ENCODE measurements at places on chromosomes 3 and 15.

GRCh38 chr3:71817262-71817661 is 32.3 kb upstream of the PROK2 start:
- DNase-seq = no peak

DNA sequence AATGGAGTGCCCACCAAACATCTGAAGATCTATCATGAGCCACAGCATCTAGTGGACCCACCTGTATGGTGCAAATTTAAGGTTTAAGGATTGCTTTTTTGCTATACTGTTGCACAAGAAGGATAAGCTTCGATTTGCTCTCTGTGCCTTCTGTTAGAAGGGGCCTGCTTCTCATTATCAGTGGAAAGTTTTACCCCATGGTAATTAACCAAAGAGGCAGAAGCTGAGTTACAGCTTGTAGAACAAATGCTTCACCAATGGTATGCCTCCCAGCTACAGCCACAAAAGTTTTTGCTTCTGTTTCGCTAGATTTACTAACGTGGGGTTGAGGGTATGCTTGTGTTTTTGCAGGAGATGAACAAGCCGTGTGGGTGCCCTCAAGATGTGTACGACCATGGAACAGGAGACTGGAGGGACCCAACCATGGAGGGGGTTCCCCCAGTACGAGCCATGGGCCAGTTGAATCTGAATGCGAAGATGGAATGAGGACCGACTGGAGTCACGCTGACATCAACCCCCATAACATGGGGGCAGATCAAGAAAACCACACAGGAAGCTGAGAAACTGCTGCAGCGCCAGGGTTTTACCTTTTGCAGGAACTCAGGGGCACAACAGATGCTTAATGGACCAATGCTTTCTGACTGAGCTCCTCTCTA is 43.5 kb downstream of the ACAD9 start:
- no peak for DNase-seq

- DNase-seq = no peak
Measured at GRCh38 chr15:58524247-58524646, 92.5 kb downstream of the LIPC start.

DNA sequence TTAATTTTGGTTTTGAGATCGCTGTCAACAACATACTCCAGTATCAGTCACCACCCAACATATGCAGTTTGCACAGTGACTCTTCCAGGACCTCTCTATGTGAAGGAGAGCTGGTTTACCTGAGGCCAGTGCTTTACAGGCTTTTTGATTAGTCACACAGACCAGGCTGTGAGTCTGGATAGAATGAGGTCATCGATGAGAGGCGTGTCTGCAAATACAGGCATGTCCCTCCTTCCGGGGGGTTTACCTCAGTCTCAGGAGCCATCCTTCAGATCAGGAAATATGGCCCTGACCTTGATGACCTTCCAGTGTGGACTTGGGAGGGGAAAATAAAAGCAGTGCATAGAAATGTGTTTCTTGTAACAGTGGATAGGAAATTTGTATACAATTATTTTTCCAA is 46.9 kb downstream of the KBTBD12 start:
- DNase-seq = no peak

DNA sequence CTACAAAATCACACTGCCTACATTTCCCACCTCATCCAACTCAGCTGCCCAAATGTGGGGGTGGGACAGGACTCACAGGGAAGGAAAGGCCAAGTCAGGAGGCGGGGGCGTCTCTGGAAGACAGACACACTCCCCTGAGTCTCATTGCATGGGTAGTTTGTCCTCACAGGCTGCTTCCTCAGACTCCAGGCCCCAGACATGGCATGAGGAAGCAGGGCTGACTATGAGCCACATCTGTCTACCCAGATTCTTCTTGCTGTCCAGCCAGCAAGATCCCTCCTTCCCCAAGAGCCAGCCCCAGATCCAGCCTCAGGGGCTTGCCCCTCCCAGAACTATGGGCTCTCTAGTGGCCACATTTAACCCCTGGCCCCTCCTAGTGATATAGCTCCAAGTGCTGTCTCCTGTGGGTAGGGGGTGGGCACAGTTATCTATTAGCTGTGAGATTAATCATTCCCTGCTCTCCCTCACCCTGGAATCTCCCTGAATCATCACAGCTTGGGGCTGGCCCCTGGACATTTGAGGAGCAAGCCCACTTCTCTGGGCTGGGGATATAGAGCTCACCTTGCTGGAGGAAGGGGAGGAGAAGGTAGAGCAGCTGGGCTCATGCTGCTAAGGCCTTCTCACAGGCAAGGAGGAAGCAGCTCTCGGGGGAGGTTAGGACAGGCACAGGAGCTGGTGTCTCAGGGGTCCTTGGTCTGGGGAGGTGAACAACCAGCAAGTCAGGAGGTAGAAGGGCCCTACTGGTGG is 2.1 kb upstream of the CCDC33 start:
- DNase-seq = no peak

GRCh38 chr3:178707311-178708031 is 171.2 kb downstream of the KCNMB2 start:
- DNase-seq = no peak

GRCh38 chr15:98773616-98774015 is 125.3 kb downstream of the IGF1R start:
- no peak for DNase-seq

DNA sequence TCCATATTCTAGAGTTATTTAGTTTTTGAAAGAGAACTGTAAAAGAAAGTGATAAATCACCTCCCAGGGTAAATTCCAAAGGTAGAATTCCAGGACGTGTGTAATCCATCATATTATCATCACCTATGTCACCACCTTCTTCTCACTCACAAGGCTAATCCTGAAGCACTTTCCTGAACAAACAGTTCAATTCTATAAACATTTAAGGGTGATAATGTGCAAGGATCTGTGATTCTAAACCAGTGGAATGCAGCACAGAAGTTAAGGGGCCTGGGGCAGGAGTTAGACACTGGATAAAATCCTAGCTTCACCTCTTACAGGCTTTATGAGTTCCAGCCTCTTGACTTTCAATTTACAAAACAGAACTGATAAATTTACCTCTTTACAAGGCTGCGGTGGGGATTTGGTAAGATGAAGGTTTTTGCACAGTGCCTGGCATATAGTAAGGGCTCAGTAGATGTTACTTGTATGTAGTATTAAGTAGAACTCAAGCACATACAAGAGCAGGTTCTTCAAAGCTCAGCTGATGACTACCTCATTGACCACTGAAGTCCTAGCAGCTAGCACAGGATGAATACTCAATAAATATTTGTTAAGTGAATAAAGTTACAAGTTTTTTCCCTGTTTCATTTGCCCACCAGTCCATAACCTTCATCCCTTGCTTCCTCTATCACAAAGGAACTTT is 47.3 kb upstream of the CCDC80 start:
- no peak for DNase-seq

- no peak for DNase-seq
Measured at GRCh38 chr3:187957165-187957581, 196.8 kb upstream of the LPP start.

- DNase-seq = no peak
Measured at GRCh38 chr3:133361435-133361834, 38.4 kb upstream of the BFSP2 start.

- DNase-seq = no peak
Measured at GRCh38 chr15:80549654-80550053, 145.5 kb upstream of the ABHD17C start.

DNA sequence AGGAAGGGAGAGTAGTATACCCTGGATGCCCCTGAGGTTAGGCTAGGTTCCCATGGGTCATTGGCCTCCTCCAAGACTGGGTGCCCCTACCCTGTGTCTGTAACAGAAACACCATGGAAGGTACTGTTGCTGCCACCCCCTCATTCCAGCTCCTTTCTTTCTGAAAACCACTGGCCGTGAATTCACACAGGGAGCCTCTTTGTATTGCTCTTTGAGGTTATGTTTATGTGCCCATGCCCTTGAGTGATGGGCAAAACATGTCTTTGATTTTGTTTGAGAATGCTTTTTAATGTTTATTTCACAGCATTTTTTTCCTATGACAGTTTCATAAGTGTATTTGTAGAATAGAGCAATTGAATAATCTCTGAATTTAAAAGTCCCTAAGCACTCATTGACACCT is 79.7 kb downstream of the RARB start:
- no peak for DNase-seq

GRCh38 chr15:45199136-45199810 is 11.5 kb upstream of the SHF start:
- no peak for DNase-seq

DNA sequence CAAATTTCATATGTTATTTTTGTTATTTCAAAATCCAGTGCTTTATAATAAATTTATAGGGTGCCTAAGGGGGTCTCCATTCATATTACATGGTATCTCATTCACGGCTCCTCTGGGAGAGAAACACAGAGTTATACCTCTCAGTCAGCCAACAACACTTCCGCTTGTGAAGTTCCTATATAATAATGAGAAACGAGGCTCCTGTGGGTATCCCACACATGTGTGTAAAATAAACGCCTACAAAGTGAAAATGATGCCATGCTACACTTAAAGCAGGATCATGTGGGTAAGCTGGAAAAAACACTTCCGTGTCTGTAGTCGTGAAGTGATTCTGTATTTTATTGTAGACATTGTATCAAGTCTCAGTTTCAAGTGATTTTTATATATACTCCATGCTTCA is 218.8 kb upstream of the ICE2 start:
- DNase-seq = no peak

- DNase-seq = no peak
Measured at GRCh38 chr3:44424758-44425157, 52.7 kb downstream of the ZNF445 start.

GRCh38 chr3:112302150-112302830 is 8.3 kb upstream of the SLC9C1 start:
- no peak for DNase-seq

GRCh38 chr15:79066391-79067071 is 24.0 kb downstream of the RASGRF1 start:
- no peak for DNase-seq

DNA sequence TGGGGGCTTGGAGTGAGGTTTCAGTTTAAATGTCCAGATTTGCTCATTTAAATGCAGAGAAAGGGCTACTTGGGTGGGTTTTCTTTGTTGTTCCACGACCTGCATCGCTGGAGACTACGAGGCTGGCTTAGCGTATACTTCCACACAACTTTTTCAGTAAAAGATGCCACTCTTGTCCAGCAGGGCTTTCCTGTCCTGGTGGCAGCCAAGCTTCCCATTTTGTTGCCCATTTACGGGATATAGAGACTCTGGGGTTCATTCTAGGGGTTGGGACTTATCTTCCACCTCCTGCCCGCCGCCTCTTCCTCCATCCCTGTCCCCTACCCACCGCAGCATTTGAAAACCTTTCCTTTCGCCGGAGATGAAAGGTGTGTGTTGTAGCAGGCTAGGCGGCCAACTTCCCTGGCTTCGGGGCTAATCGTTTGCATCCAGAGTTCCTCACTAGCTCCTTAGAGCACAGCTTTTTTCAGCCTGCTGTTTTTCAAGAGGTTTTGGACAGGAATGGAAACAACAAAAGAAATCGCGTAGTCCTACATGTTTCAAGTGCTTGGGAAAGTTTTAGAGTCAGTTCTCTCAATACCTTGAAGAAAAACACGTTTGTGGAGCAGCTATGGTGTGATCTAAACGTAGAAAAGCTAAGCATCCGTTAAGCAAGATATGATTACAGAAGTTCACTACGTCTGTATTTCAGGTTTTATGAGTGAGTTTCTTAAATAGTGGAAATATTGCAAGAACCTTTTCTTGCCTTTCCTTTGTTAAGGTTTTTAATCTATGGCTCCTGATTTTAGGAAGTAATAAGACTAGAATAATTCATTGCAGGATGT is 843 bp downstream of the CHRNA5 start:
- no peak for DNase-seq

GRCh38 chr15:57236561-57237300 is 139.6 kb upstream of the CGNL1 start:
- DNase-seq = no peak
